ENCODE measurements at places on chromosomes 16 and 17.

GRCh38 chr16:70774261-70774660 lies 26.7 kb downstream of the VAC14 start:
- no peak for DNase-seq

DNA sequence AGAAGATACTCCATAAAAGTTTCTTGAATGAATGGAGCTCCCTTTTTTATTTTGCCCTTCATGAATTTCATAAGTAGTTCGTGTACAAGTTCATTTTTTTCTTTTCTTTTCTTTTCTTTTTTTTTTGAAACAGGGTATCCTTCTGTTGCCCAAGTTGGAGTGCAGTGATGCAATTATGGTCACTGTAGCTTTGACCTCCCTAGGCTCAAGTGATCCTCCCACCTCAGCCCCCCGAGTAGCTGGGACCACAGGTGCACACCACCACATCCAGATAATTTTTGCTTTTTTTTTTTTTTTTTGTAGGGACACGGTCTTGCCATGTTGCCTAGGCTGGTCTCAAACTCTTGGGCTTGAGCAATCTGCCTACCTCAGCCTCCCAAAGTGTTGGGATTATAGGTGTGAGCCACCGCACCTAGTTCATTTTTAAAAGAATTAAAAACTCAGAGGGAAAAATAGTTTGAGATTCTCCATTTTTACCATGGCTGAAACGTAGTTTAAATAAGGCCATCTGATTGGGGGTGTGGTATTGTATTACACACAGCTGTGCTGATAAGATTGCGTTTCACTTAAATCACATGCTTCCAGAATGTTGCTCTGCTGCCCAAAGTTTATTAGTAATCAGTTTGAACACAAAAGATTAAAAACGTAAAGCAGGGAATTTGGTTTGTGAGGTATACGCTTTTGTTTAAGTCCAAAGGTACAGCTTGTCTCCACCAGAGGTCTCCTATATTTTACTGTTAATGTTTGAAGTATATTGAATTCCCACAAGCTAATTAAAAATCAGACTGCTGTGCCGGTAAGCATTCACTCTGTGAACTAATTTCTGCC lies 154.1 kb downstream of the SOCS1 start:
- DNase-seq: no peak

GRCh38 chr16:81604960-81605383 lies 160.4 kb downstream of the CMIP start:
- DNase-seq: no peak

- DNase-seq: no peak
Measured at GRCh38 chr16:66262253-66263167, 104.0 kb upstream of the CDH5 start.

DNA sequence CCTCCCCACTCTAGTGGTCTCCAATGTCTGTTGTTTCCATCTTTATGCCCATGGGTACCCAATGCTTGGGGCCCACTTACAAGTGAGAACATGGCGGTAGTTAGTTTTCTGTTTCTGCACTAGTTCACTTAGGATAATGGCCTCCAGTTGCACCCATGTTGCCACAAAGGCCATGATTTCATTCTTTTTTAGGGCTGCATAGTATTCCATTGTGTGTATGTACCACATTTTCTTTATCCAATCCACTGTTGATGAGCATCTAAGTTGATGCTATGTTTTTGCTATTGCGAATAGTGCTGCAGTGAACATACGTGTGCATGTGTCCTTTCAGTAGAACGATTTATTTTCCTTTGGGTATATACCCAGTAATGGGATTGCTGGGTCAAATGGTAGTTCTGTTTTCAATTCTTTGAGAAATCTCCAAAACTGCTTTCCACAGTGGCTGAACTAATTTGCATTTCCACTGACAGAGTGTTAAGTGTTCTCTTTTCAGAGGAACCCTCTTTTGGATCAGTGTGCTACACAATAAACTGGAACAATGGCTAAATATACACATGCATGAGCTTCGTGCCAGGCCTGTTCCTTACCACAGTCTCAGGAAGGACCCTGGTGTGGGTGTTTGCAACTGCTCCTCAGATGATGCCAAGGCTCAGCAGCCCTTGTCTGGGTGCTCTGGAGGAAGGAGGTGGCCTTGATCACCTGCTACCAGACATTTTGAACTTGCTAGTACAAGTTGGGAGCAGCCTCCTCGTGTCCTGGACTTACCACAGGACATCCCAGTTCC lies 34.4 kb downstream of the KNOP1 start:
- no peak for DNase-seq

- no peak for DNase-seq
Measured at GRCh38 chr17:67180275-67180674, 64.7 kb downstream of the HELZ start.

GRCh38 chr16:77439106-77439505 lies 4.3 kb upstream of the ADAMTS18 start:
- DNase-seq: no peak

GRCh38 chr17:71658996-71659395 lies 461.8 kb upstream of the SOX9 start:
- no peak for DNase-seq

DNA sequence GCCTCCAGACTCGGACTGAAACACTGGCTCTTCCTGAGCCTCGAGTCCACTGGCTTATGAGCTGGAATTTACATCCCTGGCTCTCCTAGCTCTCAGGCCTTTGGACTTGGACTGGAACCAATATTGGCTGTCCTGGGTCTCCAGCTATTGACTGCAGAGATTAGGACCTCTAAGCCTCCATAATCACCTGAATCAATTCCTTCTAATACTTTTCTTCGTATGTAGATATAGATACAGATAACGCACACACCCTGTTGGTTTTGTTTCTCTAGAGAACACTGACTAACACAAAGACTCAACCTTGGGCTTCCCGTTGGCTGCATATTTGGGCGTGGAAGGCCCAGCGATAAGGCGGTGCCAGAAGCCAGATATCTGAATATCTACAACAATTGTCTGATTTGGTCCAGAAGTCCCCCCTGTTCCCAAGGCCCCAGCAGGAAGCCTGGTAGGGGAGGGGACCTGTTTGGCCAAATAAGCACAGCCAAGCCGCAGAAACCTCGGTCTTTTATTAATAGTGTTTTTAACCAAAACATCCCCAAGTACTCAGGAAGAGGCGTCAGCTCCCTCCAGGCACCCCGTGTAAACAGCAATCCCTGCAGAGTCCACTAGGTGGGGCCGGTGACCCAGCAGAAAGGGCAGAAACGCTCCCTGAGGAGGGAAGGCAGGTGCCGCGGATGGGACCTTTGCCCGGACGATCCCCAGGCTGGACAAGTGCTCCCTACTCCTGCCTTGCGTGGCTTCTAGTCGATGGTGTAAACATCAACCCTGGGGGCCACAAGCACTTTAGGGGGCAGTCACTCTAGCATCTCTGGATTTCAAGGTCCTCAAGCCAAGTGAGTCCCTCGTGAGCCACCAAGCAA lies 57.0 kb downstream of the ABR start:
- no peak for DNase-seq

DNA sequence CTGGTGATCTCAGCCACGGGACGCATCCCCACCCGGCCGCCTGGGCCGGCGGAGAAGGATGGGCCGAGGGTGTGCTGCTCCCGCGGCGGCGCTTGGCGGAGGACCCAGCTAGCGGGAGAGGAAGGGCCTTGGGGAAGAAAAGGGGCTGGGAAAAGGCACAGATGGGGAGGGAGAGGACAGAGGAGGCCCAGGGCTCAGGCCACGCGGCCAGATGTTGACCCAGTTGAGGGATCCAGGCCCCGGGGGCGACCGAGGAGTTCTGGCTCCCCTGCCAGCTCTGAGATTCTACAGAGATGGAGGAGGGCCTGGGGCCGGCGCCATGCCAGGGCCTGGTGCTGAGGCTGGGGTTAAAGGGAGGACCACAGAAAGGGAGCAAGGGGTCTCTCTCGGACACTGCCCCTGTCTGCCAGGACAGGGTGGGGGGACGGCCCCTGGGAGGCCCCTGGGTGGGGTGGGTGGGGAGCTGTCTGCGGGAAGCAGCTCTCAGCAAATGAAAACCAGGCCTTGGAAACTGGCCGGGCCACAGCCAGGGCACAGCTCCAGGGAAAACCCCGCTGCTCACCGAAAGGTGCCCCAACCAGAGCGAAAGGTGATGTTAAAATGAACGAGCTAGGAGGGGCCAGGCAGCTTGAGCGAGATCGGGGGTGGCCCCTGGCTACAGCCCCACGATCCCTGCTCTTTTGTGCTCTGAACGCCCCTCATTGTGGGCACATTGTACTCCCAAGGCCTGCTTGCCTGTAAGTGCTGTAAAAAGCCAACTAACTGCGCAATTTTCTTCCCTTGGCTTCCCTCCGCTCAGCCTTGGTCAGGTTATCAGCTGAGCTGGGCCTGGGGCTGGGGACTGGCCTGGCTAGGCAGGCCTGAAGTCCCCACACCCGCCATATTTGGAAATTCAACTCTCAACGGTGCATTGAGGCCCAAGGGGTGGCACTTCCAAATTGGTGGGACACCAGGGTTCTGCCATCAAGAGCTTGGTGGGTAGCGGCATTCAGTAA lies 191.4 kb downstream of the ZNF423 start:
- no peak for DNase-seq

GRCh38 chr16:66569827-66570405 lies 3.7 kb downstream of the CMTM1 start:
- no peak for DNase-seq
